ENCODE measurements at places on chromosomes 16 and 17.

DNA sequence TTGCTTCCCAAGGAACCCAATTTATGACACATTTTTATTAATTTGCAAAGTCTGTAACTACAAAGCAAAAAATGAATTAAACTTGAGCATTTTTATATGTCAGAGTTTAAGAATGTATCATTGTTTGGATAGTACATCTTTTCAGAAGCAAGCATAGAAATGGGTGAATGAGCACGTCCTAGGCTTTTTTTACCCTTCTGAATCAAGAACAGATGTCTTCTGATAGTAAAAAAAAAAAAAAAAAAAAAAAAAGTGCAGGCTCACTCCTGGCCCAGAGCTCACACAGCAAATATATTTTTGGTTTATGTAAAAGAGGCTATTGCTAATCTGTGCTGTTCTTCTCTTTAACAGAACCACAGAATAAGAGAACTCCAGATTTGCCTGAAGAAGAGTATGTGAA, 6.3 kb downstream of the TERF2IP start:
- DNase-seq, result peak; percentile 6

GRCh38 chr16:30829130-30830071, 42.4 kb upstream of the ZNF629 start:
- no peak for DNase-seq

- DNase-seq, result no peak
Observed at GRCh38 chr16:74747-75334, 2.4 kb upstream of the RHBDF1 start.

DNA sequence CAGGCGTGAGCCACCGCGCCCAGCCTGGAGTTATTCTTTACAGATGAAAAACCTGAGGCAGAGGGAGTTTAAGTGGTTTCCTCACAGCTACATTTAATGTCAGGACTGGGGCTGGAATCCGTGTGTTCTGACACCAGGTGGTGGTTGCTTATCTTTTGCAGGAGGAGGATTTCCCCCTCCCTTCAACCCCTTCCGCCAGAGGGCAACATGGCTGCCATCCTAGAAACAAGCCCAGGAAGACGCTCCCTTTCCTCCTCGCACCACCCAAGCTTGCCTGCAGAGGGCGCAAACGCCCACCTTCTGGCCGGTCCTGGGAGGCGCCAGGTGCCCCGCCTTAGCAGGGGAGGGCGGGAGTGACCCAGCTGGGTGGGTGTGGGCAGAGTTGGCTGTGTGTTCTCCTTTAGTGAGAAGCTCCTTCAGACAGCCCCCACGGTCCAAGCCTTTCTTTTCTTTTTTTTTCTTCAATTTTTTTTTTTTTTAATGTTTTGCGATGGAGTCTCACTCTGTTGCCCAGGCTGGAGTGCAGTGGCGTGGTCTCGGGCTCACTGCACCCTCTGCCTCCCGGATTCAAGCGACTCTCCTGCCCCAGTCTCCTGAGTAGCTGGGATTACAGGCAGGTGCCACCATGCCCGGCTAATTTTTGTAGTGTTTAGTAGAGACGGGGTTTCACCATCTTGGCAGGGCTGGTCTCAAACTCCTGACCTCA, 9.9 kb upstream of the RAP1GAP2 start:
- peak; percentile 96 for DNase-seq

GRCh38 chr17:50451943-50452629, 16.6 kb downstream of the CHAD start:
- DNase-seq, result no peak

DNA sequence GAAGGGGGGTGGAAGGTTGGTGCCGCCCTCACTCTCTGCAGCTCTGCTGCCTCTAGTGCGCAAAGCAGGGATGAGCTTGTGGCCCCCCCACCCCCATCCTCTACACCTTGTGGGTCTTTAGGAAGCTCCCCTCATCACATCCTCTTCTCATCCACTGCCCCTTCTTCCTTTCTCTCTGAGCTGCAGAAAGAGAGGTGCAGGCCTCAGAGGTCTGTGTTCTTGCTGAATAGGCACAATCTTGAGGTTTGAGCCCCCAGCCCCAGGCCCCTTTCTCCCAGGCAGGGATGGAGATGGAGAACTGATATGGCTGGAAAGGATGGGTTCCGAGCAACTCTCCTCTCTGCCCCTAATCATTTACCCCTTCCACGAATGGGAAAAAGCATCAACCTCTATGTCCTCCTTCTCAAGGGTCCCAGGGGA, 2.6 kb downstream of the CACNA1G start:
- DNase-seq, result no peak

DNA sequence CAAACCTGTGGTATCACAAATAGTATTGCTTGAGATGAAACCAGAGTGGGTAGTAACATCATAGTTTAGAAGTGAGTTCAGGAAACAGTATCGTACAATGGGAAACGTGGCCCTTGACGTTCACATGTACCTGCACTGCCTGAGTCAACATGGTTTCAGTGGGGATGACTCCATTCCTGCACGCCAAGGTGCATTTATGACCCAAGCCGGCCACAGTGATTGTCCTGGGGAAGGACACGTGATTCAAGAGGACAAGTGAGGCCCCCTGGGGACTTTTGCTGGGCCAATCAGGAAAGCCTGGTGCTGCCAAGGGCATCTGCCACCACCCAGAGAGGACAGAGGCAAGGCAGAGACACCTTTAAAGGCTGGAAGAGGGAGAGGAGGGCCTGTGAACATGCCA, 119.2 kb downstream of the AXIN2 start:
- DNase-seq, result no peak

- no peak for DNase-seq
Observed at GRCh38 chr16:75017670-75018525, 19.1 kb downstream of the ZNRF1 start.

DNA sequence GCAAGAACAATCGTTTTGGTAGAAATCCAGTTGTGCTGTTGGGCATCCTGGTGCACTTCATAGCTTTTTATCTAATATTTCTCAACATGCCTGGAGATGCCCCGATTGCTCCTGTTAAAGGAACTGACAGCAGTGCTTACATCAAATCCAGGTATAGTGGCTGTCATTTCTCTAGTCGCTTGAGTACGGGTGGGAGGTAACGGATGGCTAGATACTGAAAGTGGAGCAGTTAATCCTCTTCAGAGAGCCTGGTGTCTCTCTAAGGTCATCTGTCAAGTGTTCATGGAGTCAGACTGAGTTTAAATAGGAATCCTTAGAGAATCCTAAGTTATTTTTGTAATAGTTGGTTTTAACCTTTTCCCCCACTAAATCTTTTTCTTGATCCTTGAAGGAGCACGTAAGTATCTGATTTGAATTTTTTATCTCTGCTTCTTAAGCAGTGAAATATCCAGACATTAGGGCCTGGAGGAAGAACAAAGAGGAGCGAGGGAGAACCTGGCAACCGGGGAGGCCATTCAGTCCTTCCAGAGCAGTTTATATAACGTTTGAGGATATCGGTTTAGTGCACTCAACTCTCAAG, 37.2 kb downstream of the MFSD11 start:
- no peak for DNase-seq

GRCh38 chr17:38709104-38709820, 4.2 kb downstream of the MLLT6 start:
- DNase-seq, result no peak

DNA sequence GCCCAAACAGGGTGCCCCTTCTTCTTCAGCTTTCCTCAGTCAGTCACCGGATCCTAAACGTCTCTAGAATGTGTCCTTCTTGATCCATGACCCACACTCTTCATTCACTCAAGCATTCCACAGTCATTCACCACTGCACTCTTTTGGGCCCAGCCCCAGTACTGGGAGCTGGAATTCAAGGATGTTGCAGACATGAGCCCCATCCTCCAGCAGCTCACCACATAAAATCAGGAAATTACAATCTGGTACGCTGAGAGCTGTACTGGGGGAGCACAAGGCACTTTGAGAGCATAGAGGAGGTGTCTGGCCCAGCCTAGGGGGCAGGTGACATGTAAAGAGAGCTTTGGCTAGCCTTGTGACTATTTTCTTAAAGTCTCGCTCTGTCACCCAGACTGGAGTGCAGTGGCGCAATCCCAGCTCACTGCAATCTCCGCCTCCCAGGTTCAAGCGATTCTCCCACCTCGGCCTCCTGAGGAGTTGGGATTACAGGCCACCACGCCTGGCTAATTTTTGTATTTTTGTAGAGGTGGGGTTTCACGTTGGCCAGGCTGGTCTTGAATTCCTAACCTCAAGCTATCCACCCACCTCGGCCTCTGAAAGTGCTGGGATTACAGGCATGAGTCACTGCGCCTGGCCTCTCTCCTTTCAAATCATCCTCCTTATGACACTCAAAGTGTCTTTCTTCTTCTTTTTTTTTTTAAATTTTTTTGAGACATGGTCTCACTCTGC, 18.7 kb downstream of the CES4A start:
- DNase-seq, result no peak

DNA sequence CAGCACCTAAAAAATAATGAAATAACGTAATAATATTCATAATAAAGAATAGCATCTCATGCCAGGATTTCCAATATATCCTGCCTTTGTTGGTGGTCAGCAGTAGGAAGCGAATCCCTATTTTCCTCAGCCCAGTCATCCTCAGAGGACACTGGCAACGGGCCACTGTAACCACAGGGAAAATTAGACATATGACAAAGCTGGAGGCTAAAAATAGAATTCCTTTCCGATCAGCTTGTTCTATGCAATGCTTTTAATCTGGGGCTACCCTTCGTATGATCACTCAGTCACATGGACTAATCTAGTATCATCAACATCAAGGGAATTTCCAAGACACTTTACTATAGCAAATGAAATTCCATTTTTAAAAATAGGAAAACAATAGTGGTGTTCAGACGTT, 246.9 kb upstream of the KCNJ16 start:
- no peak for DNase-seq

DNA sequence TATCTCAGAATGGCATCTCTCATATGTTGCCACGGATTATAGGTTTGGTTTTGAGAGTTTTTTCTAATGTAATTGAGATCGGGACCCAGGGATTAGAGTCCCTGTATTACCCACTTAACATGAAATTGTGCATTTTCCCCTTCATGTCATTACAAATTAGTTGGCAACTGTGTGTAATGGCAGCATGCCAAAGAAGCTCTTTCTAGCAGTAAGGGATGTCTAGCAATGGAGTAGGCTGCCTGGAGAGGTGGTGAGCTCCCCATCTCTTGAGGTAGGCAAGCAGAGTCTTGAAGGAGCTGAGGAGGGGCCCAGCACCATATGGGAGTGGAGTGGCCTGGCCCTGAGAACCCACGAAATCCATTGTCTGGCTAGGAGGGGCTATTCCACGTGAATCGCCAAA, 10.0 kb upstream of the KATNB1 start:
- no peak for DNase-seq

GRCh38 chr17:33436321-33436720, 143.2 kb upstream of the ASIC2 start:
- DNase-seq, result peak; percentile 3

DNA sequence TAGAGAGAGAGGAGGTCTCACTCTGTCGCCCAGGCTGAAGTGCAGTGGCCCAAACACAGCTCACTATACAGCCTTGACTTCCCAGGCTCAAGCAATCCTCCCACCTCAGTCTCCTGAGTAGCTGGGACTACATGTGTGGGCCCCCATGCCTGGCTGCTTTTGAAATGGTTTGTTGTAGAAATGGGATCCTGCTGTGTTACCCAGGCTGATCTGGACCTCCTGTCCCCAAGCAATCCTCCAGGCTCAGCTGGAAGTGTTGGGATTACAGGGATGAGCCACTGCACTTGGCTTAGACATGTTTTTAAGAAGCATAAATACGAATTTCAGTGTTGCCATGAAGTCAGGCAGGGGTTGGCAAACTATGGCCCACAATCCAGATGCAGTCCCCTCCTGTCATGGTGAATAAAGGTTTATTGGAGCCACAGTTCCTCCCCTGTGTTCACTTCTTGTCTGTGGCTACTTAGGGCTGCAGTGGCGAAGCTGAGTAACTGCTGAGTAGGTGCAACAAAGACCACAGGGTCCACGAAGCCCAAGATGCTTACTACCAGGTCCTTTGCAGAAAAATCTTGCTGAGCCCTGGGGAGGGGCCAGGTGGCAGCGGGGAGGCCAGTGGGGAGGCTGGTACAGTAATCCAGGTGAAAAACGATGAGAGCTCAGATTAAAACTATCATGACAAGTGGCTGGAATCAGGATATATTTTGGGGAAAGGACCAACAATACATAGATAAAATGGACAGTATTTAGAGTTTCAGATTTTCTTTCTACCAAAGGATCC, 35.2 kb downstream of the TNFRSF13B start:
- DNase-seq, result no peak

GRCh38 chr16:89062389-89063345, 31.0 kb upstream of the ACSF3 start:
- no peak for DNase-seq

- DNase-seq, result no peak
Observed at GRCh38 chr16:75075688-75076268, 40.8 kb downstream of the LDHD start.

DNA sequence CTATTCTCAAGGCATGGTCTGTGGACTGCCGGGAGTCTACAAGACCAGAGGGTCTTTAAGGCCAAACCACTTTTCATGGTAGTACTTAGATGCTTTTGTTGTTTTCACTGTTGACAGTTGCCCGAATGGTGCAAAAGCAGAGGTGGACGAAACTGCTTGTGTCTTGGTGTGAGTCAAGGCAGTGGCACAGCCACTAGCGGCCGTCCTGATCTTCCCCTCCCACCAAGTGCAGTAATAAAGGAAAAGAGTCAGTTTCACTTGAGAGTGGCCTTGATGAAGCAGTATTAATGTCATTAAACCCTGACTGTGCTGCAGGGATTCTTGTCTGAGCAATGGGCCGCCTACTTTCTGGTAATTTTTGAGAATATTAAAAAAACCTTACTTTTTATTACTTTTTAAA, 109.1 kb downstream of the PRKCA start:
- DNase-seq, result no peak
